ENCODE measurements at places on chromosomes 5 and 9. TPM values are rescaled to one million over a fixed set of nuclear protein-coding genes. Genes with fewer than 3 reads are reported as not detected.
A peak's percentile ranks its signal among the peaks of the same experiment; 100 is the strongest.

DNA sequence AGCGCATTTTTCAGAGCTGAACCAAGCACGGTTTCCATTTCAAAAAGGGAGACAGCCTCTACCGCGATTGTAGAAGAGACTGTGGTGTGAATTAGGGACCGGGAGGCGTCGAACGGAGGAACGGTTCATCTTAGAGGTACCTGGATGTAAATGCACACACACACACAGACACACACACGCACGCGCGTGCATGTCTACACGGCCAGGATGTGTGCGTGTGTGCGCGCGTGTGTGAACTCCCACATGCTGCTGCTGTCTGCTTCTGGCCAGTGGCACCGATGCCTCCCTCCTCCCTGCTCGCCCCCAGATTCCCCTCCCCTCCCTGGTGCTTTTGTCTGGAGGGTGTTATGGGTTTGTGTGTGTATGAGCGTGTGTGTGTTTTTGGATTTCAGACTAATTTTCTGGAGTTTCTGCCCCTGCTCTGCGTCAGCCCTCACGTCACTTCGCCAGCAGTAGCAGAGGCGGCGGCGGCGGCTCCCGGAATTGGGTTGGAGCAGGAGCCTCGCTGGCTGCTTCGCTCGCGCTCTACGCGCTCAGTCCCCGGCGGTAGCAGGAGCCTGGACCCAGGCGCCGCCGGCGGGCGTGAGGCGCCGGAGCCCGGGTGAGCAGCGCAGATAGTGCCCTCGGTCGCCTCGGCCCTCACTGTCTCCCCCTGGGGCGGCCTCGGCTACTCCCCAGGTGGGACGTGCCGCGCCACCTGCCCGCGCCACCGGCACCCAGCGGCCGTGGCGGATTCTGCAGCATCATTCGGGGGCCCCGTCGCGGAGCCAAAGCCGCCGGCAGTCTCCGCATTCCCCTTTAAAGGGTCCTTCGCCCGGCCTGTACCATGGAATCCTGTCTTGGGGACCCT is at the start of gene NTRK2:
NTRK2 (plus strand) TSS at position 442 of the 850 bp plus-strand sequence. CDS start 1,020 bp downstream, outside the sequence.
- DNase-seq, result peak; percentile 65

DNA sequence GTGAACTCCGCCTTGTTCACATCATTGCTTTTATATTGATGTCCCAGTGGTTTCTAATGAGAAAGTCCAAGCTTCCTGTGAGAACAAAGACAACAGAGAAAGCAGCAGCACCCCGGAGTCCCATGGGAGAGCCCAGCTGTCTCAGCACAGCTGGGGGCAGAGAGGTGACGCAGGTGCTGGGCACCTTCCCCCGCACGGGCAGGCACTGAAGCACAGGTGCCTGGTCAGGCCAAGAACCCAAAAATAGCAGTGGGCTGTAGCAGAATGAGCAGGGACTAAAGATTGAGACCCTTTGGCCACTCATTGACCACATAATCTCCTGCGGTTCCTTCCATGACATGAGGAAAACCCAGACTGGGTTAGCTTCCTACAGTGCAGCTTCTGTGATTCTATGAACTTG is 18.8 kb downstream of the SRD5A1 start:
- DNase-seq, result no peak

The POC5 gene
- total RNA-seq, result 2.1 TPM

- DNase-seq, result no peak
These were observed 60.6 kb downstream of the FYB1 start for GRCh38 chr5:39158786-39159185.

- no peak for DNase-seq
These were observed 125.8 kb upstream of the SGCD start for GRCh38 chr5:156200938-156201787.

GRCh38 chr9:76605321-76605900 is 146.4 kb downstream of the GCNT1 start:
- no peak for DNase-seq

GRCh38 chr5:55427157-55427556 is 107.6 kb downstream of the PLPP1 start:
- no peak for DNase-seq

DNA sequence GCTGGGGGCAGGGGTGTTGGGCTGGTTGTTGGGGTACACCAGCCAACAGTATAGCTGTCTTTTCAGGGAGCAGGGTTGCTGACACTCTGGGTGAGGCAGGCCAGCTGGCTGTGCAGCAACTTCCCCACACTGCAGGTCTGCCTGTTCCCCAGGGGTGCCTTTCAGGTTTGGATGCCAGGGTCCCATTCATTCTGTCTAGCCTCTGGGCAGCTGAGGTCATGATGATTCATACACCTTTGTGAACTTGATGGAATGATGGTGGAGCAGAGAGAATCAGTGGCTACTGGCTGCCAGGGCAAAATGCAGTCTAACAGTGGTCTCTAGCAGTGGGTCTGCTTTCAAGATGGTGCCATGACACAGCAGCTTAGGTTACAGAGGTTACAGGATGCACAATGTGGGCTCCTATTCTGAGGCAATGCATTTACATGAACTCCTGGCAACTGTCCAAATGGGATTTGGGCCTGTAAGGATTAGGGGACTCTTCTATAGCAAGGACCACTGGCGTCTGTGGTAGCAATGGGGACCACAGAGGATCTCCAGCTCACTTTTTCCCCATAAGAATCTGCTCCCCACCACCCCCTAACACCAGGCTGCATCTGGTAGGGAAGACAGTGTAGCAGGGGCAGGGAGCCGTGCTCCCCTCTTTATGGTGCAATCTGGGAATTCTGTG is 103.7 kb downstream of the FEM1C start:
- DNase-seq, result no peak

DNA sequence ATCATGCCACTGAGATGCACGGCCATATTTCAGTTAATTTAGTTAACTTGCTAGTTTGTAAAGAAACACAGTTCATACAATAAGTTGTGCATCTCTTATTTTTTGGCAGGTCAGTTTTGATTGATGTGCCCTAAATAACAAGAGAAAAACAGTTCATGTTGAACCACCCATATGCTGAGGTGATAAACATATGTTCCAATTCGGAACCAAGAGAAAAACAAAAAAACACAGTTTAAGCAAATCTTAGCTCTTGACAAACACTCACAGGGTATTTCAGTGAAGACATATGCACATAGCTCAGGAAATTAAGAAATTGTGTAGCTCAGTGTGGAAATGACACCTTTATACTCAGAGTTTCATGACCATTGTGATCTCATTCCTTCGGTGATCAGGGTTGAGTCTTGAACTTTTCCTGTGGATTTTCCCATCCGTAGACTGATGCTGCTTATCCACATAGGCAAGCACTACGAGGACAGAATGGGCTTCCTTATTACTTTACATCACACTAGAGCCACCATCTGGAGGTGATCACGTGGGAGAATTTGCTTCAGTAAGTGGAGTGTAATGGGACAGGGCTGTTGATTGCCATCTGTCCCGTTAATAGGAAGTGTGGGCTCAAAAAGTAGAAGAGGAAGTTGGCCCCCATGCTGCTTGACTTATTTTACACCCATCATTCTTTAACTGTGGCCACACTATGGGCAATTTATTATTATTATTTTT is 773.0 kb downstream of the MTRR start:
- no peak for DNase-seq
